ENCODE measurements at places on chromosomes 7 and 10.

DNA sequence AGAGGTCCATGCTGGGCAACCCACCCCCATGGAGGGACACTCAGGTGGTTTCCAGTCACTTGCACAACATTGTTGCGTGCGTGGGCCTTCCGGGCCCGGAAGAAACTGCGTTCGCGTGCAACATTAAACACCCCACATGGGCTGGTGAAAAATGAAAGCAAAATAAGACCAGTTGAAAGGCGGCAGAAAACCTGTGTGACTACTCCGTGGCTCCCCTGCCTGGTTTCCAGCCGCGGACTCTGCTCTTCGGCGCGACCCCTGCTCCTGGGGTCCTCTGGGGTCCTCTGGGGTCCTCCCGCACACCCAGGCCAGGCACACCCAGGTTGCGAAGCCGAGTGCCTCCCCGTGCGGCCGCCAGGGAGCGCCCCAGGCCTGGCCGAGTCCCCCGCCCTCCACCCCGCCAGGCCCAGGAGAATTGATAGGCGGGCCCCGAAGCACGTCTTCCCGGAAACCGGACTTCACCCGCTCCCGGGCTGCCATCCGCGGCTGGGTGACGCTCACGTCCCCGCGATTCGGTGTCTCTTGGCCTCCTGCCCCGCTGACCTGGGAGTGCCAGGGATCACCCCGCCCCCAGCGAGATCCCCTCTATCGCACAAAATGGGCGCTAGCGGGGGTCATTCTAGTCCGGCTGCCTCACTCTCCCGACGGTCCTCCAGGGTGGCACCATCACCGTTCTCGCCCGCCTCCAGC is 1.9 kb upstream of the SH2D4B start:
- DNase-seq = peak; percentile 84

DNA sequence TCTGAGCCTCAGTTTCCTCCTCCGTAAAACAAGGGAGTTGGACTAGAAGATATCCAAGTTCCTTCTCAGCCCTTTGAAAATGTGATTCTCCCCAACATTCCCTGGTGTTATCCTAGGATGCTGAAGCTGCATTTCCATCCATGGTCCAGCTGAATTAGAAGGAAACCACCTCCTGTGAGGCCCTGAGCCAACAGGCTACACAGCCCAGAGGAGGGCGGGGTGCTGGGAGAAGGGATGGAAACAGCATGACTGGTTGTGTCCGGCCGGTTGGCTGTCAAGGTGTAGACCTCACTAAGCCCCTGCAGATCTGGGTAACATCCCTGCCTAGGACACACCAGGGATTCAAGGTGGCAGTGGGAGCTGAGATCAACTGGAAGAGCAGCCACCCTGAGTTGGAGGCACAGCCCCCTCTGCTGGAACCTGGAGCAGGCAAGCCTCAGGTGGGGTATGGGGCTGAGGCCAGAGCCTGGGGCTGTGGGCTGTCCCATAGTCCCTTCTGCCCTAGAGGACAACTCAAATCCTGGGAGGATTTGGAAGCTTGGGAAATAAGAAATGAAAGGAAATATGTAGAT is 72.0 kb downstream of the PAX2 start:
- DNase-seq = peak; percentile 36

DNA sequence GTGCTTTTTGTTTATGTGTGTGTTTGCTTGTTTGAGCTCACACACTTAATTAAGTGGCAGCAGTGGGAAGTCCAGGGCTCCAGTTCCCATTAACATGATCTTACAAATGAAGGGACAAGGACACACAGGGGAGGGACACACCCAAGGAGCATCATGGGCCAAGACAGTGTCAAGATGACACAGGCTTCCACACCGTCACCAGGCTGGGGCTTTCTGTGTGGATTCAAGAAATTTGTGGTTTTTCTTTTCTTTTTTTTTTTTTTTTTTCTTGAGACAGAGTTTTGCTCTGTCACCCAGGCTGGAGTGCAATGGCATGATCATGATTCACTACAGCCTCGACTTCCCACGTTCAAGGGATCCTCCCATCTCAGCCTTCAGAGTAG is 173.6 kb downstream of the KIAA1217 start:
- DNase-seq = no peak

DNA sequence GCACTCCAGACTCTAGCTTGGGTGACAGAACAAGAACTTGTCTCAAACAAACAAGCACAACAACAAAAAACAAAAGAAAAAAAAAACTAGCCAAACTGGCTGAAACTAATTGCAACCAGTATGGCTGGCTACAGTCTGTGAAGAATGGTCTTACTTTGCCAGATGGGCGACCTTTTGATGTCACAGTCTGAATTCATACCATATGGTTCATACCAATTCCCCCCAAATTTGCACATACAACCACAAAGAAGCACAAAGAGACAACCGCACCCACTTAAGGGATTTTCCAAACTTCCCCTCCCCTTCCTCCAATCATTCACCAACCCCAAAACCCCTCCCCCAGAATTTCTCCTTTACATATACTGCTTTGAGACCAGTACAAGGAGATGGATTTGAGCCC is 114.2 kb downstream of the SPAG6 start:
- no peak for DNase-seq

DNA sequence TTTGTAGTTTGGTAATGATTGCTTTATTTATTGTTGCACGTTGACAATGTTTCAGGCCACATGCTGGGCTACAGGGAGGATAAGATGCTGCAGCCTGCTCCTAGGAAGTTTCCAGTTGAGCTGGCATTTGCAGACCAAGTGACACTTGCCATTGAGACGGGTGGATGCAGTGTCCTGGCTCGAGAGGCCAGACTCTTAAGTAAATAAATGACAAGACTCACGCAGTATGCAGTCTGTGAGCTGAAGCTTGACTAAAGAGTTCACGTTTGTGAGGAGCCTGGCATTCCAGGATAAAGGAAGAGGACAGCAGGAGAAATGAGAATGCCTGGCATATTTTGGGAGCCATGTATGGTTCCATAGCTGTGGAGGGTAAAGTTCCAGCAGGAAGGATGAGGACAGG is 105.8 kb downstream of the BAMBI start:
- DNase-seq = no peak

- DNase-seq = no peak
Measured at GRCh38 chr10:30857803-30858202, 173.9 kb downstream of the ZNF438 start.

DNA sequence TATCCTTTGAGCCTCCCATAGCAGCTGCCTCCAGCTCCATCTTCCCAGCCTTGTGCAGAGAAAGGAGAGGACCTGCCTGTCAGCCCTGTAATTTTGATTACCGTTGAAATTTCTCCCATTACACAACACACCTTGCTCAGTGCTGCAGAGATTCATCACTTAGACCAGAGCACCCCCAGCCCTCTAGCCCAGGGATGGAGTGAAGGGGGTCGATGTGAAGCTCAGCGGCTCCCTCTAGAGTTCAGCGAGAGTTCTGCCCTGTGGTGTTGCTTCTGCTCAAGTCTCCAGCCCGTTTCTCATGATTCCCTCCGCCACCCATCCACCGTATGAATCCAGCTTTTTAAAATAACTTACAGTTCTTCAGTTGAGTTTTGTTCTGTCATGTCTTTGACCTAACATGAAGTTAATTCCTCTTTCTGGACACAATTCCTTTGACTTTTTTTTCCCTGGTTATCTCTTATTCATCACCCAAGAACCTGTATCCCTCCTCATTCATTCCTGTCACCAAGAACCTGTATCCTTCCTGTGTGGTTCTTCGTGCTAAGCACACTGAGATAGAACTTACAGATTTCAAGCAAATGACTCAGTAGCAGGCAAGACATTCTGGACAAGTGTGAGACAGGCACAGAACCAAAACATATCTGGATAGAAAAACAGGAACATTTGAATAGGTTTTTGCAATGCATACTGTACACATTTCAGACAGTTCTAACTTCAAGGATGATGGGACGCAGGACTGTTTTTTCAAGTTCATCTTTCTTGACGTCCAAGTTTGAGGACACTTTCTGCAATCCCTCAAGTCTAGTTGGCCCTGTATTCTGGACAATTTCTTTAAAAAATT is 35.0 kb upstream of the ZNF32 start:
- no peak for DNase-seq

All from chondrocyte (in vitro differentiated cells).